ENCODE measurements at places on chromosomes 12 and 14. TPM values are rescaled to one million over a fixed set of nuclear protein-coding genes. Genes with fewer than 3 reads are reported as not detected.

Gene IL26
- polyA plus RNA-seq: not detected

Gene FGD4
- 4.7 TPM for polyA plus RNA-seq

Gene AICDA
- not detected for polyA plus RNA-seq

Gene TSPAN19
- polyA plus RNA-seq: not detected

Gene RASSF8
- 0.54 TPM for polyA plus RNA-seq

Gene TAS2R9
- polyA plus RNA-seq: not detected

Gene KCNA5
- polyA plus RNA-seq: not detected

Gene GDF3
- polyA plus RNA-seq: not detected

Gene DPF3
- 0.09 TPM for polyA plus RNA-seq

Gene NACA
- 688 TPM for polyA plus RNA-seq

Gene RAB3IP
- polyA plus RNA-seq: 33.6 TPM

Gene PRPH
- polyA plus RNA-seq: 0.12 TPM

Gene ESPL1
- 5.3 TPM for polyA plus RNA-seq

Gene DEPDC4
- 2.2 TPM for polyA plus RNA-seq

Gene CCDC63
- not detected for polyA plus RNA-seq

Gene PRR4
- 5.4 TPM for polyA plus RNA-seq

Gene MYF5
- polyA plus RNA-seq: not detected

Gene MMP17
- 2.0 TPM for polyA plus RNA-seq

Gene ERP29
- 111 TPM for polyA plus RNA-seq

Gene ASB2
- polyA plus RNA-seq: 4.1 TPM

Gene ANKS1B
- polyA plus RNA-seq: not detected

Gene SPTB
- not detected for polyA plus RNA-seq

Gene POLE2
- 9.7 TPM for polyA plus RNA-seq
